ENCODE measurements at places on chromosomes 7 and 10.

DNA sequence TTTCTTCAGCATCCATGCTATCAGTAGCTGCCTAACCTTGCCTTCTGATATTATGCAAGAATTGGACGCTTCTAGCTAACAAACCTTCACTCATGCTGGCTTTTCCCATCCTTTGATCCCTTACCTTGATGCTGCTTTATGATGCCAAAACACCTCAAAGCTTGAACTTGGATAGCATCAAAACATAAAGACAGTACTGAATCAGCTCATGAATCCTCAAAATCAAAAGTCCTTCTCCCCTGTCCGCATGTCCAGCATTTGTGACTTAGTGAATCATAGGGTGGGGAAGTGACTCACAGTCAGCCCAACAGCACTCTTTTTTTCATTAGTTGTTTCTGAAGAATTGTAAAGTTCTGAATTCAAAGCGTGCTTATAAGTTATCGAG lies 89.5 kb upstream of the PIK3CG start:
- DNase-seq = no peak

DNA sequence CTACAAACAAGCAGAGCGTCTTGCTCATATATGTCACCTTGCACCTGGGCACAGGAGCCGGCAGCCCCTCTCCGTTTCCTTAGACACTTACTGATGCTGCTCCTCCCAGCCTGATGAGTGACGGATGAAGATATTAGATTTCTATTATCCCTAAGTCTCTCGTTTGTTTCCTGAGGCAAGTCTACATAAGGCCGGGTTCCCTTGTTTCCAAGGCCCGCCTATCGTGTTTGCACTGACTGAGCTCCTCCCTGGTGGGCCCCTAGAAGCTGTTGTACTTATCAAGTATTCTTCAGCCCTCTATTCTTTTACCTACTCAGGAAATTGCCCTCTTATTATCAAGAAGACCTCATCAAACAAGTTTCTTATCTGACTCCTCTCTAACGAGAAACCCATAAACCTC lies 18.5 kb downstream of the SH3PXD2A start:
- no peak for DNase-seq

DNA sequence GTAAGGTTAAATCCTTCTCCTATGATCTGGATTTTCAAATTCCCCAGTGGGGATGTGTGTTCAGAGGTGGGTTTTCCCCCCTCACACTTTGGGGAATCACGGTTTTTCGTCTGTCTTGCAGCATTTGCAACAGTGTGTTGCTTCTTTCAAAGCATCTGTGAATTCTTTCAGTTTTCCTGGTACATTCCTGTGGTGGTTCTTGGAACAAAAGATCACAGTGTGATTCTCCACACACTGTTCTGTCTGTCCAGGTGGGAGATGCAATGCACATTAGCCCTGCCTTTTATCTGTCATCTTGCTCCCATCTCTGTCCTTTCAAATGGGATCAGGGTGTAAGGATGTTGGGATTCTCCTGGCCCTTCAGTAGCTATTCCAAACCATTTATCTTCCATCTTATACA lies 11.8 kb downstream of the AGK start:
- no peak for DNase-seq

- no peak for DNase-seq
Measured at GRCh38 chr7:130957137-130957513, 223.1 kb upstream of the KLF14 start.

- DNase-seq = no peak
Measured at GRCh38 chr7:129013048-129013724, 41.7 kb downstream of the TNPO3 start.

- no peak for DNase-seq
Measured at GRCh38 chr10:105597312-105597711, 956.2 kb downstream of the SORCS3 start.

GRCh38 chr10:60652628-60653027 lies 125.7 kb upstream of the CDK1 start:
- DNase-seq = no peak

DNA sequence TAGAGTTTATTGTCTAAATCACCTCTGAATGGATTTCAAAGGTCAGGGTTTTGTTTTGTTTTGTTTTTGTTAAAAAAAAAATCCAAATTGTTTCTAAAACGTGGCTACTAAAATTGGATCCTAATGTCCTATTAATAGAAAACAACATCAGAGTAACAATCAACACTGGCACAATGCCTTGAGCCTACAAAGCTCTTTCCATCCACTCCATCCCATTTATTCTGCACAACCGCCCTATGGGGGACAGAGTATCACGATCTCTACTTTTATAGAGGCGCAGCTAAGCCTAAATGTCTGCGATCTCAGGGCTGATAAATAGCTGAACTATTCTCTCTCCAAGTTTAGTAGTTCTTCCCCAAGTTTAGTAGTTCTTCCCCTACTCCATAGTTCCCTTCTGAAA lies 78.8 kb downstream of the FGFR2 start:
- DNase-seq = no peak

- DNase-seq = no peak
Measured at GRCh38 chr7:47414342-47415317, 167.3 kb downstream of the TNS3 start.

- no peak for DNase-seq
Measured at GRCh38 chr10:70967591-70968587, 79.5 kb upstream of the PCBD1 start.

GRCh38 chr7:21548491-21548890 lies 5.7 kb downstream of the DNAH11 start:
- no peak for DNase-seq

GRCh38 chr10:79266084-79266483 lies 81.2 kb upstream of the PPIF start:
- DNase-seq = no peak

- no peak for DNase-seq
Measured at GRCh38 chr7:42883950-42884349, 27.9 kb downstream of the C7orf25 start.

DNA sequence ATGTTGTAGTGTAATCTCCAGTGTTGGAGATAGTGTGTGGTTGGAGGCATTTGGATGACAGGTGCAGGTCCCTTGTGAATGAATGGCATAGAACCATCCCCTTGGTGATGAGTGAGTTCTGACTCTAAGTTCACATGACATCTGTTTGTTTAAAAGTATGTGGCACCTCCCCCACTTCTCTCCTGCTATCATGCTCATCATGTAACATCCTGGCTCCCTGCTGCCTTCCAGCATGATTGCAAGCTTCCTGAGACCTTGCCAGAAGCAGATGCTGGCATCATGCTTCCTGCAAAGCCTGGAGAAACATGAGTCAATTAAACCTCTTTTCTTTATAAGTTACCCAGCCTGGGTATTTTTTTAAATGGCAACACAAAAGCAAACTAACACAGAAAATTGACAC lies 499.0 kb upstream of the SEMA3D start:
- DNase-seq = no peak

DNA sequence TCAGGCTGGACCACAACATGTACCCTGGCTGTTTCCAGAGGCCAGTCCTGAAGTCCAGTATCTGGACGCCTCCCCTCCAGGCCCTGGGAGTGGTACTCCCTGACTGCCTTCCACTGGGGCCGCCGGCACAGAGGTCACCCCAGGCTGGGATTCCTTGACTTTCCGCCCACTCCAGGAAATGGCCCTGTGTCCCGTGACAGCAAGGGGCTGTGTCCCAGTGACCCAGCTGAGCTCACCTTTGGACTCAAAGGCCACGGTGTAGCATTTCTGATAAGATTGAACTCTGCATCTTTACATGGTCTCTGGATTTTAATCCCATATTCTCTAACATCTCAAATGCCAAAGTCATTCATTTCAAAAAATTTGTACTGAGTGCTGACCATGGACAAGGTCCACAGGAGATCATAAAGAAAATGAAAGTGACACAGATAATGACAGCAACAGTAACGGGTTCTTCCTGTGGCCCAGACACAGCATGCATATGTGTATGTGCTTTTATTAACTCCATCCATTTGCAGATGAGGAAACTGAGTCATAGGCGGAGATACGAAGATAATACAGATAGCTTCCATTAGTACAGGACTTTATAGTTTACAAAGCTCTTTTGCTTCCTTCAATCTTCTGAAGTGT lies 5.4 kb downstream of the ADAMTS14 start:
- DNase-seq = no peak

DNA sequence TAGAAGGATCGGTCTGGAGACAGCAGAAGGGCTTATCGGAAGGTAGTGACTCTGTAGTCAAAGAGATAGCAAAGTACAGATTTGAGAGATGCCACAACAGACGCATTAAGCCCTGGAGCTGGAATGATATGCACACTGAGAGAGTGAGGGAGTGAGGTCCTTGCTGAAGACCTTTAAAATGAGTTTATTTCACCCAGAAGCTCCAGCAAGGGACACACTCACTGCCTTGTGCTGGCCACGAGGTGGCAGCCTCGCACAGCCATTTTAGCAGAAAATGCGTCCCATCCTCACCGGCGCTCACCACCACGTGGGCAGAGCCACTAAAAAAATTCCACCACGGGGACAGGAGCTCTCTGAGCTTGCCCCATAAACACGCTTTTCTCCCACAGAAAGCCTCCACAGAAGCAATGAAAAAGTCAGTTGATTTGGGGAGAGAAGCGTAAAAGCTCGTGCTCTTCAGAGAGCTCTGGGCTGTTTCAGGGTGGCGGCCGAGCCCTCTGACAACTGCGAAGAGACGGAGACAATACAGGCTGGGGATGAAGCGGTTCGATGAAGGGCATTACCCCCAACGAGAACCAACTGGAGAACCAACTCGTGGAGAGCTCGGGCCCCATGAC lies 163.0 kb upstream of the KLF14 start:
- no peak for DNase-seq

GRCh38 chr7:86008898-86009297 lies 634.8 kb upstream of the GRM3 start:
- no peak for DNase-seq

GRCh38 chr10:92354587-92354986 lies 63.6 kb downstream of the MARCHF5 start:
- DNase-seq = no peak

- DNase-seq = no peak
Measured at GRCh38 chr10:86592413-86592812, 61.9 kb upstream of the OPN4 start.

- DNase-seq = no peak
Measured at GRCh38 chr10:74718208-74718607, 108.2 kb upstream of the KAT6B start.

- no peak for DNase-seq
Measured at GRCh38 chr7:7099584-7100014, 82.7 kb upstream of the C1GALT1 start.

GRCh38 chr10:133219782-133220181 lies 10.2 kb upstream of the UTF1 start:
- no peak for DNase-seq

- DNase-seq = no peak
Measured at GRCh38 chr7:13411151-13411550, 578.3 kb downstream of the ETV1 start.

DNA sequence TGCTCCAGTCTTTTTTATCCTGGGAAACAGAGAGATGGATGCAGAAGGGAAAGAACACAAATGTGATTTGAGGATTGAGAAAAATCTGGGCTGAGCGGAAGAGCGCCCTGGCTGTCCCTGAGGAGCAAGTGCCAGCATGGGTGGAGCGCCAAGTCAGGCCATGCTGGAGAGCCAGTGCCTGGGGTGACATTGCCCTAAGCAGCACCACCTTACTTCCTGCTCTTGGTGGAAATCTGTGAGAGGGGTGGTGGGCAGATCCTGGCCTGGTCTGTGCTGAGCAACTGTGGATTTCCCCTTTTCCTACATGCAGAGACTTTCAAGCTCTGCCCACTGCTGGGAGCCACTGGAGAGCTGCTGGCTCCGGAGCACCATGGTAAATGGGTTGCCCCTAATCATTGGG lies 36.9 kb downstream of the DDIT4 start:
- no peak for DNase-seq

DNA sequence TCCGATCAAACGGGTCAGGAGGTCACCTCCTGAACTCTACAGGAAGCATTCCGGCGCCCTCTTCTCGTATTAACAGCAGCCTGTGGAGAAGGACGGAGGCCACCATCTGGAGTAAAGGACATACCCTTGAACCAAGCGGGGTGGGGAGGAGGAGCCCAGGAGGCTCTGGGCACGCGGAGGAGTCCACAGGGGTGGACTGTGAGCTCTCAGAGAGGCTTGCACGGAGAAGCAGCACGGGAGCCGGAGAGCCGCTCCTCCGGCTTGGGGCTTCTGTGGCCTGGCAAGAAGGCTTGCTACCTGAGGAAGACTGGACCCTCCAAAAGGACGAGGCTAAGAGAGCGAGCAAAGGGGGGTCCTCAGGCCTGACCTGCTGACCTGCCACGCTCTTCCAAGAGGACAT lies 77.9 kb downstream of the MAD1L1 start:
- DNase-seq = no peak

GRCh38 chr7:4207011-4207410 lies 475.1 kb upstream of the FOXK1 start:
- DNase-seq = no peak

DNA sequence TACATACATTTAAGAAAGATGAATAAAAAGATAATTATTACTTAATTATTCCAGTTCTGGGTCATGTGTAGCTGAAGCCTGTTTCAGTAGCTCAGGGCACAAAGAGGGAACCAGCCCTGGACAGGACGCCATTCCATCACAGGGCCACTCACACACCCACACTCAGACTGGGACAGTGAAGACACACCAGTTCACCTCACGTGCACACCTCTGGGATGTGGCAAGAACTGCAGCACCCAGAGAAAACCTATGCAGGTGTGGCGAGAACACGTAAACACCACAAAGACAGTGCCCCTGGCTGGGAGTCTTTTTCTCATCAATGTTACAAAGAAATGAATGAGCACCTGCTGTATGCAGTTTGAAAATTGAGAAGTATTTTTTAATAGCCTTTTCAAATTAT lies 1.6 kb upstream of the IDI1 start:
- no peak for DNase-seq

DNA sequence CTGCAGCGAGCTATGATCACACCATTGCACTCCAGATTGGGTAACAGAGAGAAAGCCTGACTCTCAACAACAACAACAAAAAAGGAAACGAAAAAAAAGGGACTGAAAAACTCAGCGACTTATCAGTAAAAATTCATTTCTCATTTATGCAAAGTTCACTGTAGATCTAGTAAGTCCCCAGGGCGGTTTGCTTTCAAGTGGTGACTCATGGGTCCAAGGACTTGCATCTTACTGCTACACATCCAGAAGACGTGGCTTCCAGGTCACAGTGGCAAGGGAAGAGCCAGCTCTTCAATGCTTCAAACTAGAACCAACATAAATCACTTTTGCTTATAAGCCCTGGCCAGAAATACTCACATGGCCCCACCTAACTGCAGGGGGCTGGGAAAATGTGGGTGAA lies 178.3 kb upstream of the AUTS2 start:
- no peak for DNase-seq

DNA sequence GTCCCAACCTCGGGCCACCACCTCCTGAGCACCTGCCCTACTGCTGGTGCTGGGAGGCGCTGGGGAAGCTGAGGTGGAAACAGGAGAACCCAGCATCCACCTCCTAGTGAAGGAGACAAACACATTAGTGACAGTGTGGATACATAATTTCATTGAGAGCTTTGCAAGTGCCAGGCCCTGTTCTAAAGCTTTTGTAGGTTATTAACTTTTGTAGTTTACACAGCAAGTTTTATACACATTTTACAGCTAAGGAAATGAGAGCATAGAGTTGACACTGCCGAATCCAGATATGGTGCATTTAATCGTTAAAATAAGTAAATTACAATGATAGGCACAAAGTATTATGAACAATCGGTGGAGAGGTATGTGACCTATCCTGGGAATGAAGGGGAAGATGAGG lies 466.1 kb upstream of the C7orf33 start:
- DNase-seq = no peak

- DNase-seq = no peak
Measured at GRCh38 chr10:97633921-97634320, 621 bp upstream of the MORN4 start.

All from NCI-H1436 treated with DMSO at 0.1 percent for 48 hours (cell line).